Effector memory CD8-positive, alpha-beta T cell (primary cell): ENCODE measurements at places on chromosomes 16 and 17.

DNA sequence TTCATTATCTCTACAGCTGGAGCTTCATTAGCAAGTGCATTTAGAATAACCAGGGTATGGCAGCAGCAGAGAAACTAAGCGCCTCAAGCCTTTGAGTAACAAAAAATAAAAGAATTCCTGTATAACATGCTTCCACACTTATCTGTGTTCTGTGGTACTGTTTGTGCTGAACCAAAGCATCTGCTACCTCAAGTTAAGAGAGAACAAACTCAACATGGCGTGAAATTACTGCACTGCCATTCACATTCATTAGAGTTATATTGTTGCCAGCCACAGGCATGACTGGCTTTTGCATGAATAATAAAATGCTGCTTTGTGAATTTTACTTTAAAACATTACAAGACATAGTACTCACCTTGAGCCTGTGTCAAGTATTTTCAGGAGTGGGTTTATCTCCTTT is 76.6 kb downstream of the NLK start:
- no peak for DNase-seq

DNA sequence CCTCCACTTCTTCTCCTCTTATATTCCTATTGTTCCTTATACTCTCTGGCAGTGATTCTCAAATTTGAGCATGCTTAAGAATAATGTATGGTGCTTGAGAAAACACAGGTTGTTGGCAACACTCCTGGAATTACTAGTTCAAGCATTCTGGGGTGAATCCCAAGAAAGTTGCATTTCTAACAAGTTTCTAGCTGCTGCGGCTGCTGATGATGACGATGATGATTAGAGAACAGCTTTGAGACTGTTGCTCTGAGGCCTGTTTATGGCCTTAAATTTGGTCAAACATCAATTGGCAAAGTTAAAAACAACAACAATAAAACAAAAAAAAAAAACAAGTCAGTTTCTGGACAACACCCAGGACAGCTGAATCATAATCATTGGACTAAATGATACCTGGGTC is 961.9 kb downstream of the CDH11 start:
- no peak for DNase-seq

- DNase-seq: no peak
Observed at GRCh38 chr16:29987371-29988085, 7.9 kb downstream of the HIRIP3 start.

GRCh38 chr16:49585143-49585832 is 211.7 kb downstream of the C16orf78 start:
- no peak for DNase-seq

DNA sequence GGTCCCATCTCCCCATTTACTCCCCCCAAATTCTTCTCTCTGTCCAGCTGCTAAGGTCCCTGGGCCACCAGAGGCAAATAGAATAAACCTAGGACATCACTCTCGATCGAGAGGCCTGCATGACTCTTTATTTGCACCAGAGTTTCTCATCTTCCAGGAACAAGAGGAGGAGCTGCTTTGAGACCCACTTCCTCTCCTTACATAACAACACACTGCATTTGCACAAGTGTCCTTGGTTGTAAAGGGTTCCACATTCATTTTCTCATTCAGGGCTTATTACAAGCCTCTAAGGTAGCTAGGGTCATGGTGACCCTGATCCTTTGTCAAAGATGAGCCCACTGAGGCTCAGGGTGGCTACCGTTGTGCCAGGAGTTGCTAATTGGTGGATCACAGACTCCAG is 38.1 kb upstream of the RHOT1 start:
- DNase-seq: no peak

GRCh38 chr17:80242505-80242904 is 18.1 kb upstream of the RNF213 start:
- DNase-seq: no peak

- no peak for DNase-seq
Observed at GRCh38 chr16:31461921-31462804, 2.9 kb downstream of the ARMC5 start.

GRCh38 chr17:17837966-17838962 is 1.5 kb upstream of the SREBF1 start:
- DNase-seq: no peak

DNA sequence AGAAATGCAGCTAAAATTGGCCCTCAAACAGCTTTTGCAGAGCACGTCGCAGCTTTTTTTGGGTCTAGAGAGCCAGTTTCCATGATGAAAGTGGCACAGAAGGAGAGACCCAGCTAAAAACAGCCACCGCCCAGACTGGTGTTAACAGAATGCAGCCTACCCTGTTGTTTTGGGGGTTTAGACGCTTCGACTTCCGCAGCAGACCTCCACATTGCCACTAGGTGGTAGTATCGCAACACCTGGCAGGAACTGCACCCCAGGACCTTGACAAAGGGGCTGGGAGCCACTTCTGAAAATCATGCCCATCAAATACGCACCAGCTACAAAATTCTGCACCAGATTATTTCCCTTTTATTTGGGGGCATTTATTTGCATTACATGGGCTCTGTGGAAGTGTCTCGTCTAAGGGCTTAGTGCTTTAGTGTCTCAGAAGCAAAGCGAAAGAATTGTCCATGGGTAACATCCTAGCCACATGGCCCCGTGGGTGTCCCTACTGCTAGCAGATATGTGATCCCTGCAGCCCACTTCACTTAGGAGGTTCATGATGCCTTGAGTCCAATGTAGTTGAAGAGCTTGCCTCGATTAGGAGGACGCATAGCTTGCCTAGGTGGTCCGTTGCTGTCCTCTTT is 167.1 kb downstream of the HAPSTR1 start:
- DNase-seq: no peak

- peak; percentile 86 for DNase-seq
Observed at GRCh38 chr17:35244341-35245195, 1.7 kb downstream of the SLFN5 start.

- no peak for DNase-seq
Observed at GRCh38 chr16:31273676-31274075, 13.9 kb downstream of the ITGAM start.

- DNase-seq: no peak
Observed at GRCh38 chr17:45575126-45575885, 84.8 kb upstream of the PLEKHM1 start.

DNA sequence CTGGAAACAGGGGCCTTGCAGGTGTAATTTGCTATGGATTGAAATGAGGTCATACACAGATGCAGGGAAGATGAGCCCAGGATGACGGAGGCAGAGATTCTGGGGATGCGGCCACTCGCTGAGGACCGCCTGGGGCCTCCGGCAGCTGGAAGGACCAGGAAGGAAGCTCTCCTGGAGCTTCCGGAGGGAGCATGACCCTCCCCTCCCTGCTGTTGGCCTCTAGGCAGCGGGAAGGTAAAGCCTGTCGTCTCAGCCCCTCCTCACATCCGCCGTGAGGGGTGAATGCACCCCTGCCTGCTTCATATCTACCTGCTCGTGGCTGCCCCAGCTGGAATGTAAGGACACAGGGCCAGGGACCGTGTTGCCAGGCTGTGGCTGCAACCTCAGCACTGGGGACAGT is 29.1 kb upstream of the ZNF469 start:
- no peak for DNase-seq

- DNase-seq: no peak
Observed at GRCh38 chr17:47714773-47715396, 18.2 kb upstream of the TBX21 start.

DNA sequence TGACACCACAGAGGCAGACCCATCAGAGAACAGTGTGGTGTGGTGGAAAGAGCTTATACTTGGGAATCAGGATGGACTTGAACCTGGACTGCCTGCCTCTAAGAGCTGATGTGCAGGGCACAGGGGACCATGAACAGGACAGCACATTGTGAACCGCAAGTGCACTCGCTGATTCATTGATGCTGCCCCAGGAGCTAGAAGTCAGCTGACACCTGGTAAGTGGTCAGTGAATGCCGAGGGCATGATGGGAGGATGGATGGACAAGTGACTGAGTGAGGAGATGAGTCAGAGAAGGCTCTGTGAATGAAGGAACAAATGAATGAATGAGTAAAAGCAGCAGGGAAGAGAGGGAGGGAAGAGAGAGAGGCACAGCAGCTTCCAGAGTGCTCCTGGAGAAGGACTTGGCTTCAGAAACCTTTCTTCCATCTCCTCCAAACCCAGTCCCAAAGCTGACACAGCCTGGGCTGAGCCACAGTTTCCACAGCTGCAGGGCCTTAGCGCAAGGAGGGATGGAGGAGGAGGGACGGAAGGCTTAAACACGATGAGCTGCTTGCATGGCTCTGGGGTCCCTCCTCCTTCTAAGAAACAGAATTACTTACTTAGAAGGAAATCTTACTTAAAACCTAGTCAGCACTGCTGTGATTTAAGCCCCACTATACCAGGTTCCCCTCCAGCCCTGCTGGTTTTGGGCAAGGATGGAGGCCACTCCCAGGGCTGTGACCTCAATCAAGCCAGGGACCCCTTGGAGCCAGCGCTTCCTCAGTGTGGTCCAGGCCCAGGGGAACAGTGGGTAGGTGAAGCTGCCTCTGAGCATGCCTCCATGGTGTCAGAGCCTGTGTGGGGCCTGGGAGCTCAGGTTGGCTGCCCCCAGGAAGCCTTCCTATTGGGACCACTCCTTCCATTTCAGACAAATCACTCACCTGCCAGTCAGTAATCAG is 184.6 kb downstream of the TMEM132E start:
- no peak for DNase-seq

GRCh38 chr17:18182978-18183333 is 672 bp upstream of the ALKBH5 start:
- peak; percentile 74 for DNase-seq

- DNase-seq: no peak
Observed at GRCh38 chr16:58040945-58041627, 15.5 kb downstream of the MMP15 start.

DNA sequence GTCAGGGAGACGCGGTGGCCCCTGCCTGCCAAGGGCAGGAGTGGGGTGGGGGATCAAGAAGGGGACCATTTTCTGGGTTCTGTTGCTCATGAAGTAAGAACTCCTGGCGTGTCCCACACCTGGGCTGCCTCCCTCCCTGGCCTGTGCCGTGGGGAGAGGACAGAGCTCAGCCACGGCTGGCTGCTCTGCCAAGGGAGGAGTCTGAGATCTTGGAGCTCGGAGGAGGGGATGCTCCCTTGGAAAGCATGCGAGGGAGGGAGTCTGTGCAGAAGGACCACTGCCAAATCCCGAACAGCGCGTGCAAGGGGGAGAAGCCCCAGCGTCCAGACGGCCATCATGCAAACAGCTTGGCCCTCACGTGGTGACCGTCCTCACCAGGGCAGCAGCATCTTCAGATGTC is 64.2 kb upstream of the ZNF469 start:
- DNase-seq: no peak

DNA sequence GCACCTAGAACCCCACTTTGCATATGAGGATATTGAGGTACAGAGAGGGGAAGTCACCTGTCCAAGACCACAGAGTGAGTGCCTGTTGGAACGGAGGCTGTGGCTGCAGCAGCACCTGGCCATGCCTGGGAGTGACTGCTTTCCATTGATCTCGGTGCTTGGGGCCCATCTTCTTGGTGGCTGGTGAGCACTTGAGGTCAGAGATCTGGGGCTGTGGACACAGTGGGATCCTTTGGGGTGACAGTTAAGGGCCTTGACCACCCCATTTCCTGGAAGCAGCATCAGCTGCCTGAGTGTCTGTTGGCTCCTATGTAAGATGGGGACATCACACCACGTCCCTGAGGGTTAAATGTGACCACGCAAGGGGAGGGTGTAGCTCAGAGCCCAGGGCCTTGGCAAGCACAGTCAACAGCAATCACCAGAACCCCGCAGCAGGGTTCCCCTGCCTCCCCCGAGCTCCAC is 111.7 kb downstream of the IRF8 start:
- no peak for DNase-seq

GRCh38 chr17:78709119-78709681 is 72.9 kb downstream of the CYTH1 start:
- DNase-seq: no peak

- DNase-seq: no peak
Observed at GRCh38 chr17:1906662-1907101, 76.9 kb downstream of the RPA1 start.

DNA sequence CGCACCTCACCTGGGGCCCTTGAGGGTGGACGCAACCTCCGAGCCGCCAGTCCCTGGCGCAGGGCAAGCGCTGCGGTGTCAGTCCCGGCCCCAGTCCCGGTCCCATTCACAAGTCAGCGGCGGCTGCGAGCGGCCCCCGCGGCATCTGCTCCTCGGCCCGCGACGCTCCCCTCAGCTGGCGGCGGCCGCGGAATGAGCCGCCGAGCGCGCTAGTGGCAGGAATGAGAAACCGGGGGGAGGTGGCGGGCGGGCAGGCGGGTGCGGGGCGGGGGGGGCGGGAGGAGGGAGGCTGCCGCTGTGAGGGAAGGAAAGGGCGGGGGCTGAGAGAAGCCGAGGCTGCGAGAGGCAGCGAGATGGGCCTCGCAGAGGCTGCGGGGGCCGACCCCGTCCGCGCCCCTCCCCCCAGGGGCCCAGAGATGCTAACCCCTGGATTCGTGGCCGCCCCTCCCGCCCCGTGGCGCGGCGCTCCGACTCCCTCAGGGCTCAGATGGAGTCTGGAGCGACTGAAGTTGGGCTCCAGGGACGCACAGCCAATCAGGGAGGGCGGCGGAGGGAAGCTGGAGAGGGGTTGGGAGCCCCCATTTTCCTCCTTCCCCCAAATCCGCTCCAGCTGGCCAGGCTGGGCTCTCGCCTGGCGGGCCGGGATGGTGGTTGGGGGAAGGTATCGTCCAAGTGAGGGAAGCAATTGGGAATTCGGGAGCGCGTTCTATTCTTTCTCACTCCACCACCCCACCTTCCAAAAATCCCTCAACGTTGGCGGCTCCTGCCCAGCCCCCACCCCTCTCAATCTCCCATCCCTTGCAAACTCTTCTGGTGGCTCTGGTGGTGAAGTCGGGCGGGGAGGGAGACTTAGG is at the start of gene CDH11:
Gene CDH11, minus strand, starts transcription at position 194 of the 854 bp plus-strand sequence. CDS start 117,194 bp downstream, outside the sequence.
- DNase-seq: no peak

GRCh38 chr16:52597073-52597771 is 50.3 kb upstream of the TOX3 start:
- DNase-seq: no peak
